Lower leg skin (tissue), 4 donors: ENCODE measurements at places on chromosomes 7 and 10.
A peak's percentile ranks its signal among the peaks of the same experiment; 100 is the strongest.

DNA sequence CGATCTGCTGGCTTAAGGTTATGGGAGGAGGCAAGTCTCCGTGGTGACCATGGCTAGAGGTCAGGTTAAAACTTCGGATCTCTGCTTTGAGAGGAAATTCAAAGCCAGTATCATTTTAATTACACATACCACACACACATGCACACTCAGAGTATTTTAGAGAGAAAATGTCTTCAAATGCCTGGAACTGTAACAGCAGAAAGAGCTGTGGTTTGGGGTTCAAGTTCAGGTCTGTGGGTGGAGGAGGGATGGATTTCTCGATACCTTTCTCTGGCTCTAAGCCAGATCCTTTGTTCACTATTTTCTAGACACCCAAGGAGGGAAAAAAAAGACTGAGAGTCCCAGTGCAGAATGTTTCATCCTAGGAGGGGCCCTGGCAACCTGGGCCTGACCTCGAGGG lies 32.5 kb downstream of the ARL3 start:
- no peak for DNase-seq

DNA sequence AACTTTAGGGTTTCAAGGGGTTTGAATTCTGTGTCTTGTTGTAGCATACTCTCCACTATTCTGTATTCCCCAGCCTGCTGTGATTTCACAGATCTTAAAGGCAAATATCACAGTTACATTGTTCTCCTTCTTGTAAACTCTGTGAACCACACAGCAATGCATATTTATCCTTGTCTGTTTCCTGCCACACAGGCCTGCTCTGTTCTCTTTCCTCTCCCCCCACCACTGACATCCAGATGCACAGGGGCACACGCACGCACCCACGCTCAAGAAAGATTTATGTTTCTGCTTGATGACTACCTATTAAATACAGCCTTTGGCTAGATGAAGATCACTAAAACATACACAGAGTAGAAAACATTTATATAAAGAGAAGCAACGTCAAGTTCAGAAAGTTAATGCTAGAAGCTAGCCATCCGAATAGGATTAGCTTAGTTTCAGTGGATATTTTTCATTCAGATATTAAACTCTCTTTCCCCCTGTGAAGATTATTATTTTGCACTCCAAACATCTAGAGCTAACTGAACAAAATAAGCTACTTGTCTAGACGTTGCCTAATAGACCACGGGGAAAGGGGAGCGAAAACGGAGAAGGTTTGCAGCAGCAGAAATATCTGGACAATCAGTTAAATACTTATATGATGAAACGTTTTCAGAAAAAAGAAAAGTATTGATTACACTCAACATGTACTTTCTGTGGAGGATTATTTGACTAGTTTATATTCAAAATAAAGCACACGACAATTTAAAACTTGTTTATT lies 193.1 kb upstream of the SEMA3C start:
- DNase-seq: no peak

- no peak for DNase-seq
Measured at GRCh38 chr7:31899356-31899927, 170.8 kb downstream of the PDE1C start.

DNA sequence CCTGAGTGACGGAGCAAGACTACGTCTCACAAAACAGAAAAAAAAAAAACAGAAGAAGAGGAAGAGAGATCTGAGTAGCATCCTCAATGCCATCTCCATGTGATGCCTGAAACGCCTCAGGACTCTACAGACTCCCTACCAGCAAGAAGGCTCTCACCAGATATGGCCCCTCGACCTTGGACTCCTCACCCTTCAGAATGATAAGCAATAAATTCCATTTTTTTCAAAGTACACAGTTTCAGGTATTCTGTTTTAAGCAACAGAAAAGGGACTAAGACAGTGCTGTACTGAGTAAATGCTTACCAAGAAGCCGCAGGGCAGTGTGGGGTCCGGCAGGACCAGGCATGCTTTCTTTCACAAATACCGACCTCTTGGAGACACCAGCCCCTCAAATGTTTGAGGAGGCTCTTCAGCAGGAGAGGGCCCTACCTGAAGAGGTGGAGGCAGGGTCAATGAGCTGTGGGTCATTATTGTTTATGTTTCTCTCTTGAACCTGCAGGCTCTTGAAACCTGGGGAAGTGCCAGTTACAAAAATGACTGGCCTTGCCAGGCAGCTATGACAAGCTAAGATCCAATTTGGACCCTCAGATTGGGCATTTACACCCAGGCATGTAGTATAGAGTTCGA lies 204.1 kb upstream of the LYZL1 start:
- DNase-seq: peak; percentile 48

DNA sequence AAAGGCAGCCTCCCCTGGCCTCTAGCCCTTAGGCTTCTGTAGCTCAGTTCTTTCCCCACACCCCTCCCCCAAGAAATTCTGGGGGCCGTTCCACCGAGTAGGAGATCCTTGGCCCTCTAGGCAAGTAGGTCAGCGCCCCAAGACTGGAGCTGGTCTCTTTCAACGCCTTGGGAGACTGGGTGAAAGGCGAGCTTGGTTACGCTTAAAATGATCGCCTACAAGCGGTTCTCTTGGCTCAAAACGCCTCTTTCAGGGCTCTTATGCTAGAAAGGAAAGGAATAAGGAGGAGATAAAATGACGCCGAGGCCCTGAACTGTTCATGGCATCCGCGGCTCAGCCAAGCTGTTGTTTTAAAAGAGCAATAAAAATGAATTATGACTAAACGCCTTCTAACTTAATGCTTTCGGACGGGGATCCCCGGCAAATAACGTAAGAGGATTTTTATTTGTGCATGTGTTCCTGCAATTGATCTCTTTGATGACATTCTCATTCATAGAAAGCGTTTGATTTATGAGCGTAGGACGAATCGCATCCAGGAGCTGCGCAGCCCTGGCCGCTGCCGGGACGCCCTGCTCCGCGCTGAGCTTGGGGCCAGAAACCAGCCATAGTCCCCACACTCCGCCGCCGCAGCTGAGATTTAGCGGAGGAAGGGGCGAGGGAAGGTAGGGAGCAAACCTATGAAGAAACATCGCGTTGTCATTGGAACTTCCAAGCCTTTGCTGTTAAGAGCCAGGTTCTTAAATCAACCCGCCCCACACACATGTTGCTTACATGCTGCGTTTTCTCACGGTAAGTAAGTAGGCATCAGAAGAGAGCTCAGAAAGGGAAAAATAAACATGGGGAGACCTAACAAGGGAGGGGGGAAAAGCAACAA lies 3.0 kb upstream of the HOXA1 start:
- DNase-seq: no peak

DNA sequence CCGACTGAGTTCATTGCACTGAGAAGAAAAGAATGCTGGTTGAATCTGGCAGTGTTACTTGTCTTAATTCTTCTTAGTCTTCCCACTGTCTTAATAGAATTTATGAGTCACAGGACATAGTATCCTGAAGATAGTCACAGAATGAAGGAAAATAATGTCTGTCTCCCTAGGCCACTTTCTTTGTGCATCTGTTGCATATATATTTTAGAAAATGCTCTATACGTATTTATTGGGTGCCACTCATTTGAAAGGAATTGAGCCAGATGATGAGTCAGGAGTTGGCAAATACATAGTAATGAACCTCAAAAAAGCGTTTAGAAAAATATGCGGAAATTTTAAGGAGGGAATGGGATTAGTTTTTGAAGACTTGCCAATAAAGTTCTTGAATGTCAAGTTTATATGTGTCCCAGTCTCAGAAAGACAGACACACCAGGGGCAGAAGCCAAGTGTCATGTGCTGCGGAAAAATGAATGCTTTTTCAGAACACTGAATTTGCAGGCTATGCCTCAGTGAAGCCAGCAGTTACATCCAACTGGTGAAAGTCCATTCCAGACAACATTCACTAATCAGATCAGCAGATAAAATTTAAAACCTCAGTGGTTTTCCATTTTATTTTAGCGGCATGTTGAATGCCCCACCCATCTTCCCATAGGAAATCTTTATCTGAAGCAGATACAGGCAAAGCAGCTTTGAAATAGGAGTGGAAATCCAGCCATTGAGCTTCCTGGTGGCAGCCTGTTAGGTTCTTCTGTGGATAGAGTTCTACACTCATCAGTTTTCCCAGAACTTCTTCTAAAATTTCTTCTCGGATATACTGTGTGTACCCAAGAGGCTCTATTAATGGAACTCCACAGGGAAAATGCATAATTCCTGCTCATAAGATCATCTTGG lies 308.4 kb downstream of the BICC1 start:
- DNase-seq: no peak

GRCh38 chr10:10120671-10121070 lies 897.0 kb upstream of the CELF2 start:
- no peak for DNase-seq

DNA sequence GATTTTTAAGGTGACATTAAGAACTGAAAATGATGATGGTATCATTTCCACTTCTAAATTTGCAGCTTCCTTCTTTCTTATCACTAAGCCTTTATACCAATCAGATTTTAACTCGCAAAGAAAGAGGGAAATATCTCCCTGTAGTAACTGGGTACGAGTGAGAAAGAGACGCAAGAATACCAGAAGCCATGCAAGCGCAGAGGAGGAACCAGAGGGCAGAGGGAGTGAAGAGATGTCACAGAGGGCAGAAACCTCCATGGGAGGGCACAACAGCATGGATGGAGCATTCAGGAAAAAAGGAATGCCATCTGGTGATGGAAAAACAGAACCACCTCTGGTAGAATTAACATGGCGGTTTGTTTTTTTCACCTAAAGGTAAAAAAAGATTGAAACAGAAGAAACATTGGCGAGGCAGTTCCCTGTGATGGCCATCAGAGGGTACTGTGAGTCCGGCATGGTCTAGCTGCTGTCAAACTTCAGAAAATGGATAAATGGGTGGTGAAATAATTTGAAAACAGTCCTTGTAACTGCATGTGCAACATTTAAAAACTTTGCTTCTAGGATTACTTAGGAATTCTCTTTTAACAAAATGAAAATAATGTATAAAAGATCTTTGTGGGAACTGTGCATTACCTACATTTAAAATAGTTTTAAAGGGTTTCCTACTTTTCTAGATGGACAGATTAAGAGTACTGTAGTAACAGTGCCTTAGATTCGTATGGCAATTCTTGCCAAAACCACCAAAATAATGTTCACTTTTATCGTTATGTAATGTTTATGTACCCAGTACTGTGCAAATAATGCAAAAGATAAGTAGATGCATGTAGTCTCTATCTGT lies 91.8 kb downstream of the ARHGAP12 start:
- no peak for DNase-seq

DNA sequence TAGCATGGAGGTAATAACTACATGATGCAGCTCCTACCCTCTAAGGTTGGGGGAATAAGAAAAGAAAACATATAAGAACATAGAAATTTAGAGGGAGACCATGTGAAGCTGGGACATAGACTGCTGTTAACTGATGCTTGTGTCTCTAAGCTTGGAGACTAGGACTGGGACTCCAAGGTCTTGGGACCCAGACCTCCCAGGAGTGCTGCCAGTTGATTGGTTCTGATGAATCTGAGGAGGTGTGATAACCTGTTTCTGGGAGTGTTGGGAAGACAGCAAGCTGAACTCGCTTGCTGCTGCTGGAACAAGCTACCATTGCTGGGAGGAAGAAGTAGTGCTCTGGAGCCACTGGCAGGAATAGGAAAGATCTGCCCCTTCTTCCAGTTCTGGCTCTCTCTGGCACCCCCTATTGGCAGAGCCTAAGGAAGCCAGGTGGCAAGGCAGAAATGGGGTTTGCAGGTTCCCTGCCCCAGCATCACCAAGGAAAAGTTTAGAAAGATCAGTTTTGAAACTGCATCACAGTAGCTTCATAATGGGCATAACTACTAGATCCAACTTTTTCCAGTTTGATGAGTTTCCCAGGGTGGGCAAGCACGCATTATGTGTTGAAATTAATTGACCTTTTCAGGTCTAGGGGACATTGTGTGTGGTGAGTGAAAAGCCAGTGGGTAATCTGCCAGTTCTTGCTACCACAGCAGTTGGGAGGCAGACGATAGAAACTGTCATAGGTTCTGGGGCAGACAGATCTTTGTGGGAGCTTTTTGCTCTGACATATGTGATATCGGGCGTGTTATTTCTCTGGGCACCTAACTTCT lies 140.7 kb downstream of the SND1 start:
- DNase-seq: no peak

DNA sequence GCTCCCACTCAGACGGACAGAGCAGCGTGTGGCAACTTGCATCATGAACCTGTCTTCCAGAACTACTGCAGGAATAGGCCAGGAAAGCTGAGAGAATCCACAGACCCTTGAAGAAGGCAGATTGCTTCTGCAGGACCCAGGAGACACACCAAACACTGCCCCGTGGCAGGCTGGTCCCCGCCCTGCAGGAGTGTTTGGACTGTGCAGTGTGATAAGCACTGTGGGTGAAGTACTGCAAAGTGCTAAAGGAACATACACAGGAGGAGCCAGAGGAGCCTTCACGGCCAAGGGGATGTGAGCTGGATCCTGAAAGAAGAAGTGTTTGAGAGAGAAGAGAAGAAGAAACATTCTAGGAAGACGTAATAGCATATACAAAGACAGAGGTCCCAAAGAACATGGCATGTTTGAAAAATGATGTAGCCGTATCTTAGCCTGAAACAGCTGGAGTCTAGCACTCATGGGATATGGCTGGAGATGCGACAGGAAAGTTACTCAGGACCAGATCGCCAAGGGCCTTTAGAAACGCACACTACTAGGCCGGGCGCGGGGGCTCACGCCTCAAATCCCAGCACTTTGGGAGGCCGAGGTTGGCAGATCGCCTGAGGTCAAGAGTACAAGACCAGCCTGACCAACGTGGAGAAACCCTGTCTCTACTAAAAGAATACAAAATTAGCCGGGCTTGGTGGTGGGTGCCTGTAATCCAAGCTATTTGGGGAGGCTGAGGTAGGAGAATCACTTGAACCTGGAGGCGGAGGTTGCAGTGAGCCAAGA lies 96.9 kb upstream of the RHEB start:
- no peak for DNase-seq

- DNase-seq: peak; percentile 46
Measured at GRCh38 chr7:157490465-157490912, 153.7 kb downstream of the DNAJB6 start.

DNA sequence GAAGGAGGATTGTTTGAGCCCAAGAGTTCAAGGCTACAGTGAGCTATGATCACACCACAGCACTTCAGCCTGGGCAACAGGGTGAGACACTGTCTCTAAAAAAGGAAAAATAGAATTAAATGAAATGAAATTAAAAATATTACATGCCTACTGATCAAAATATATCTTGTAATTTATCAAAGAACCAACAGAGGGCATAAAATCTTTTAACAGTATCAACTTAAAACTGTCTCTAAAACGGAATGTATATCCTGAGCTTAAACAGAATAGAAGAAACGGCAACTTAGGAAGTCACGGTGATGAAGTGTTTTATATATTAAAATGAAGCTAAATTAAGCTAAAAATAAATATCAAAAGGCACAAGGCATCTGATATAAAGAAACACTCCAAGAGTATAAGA lies 78.8 kb downstream of the MTPAP start:
- no peak for DNase-seq

- DNase-seq: peak; percentile 87
Measured at GRCh38 chr10:14024329-14025202, 306.2 kb downstream of the FRMD4A start.

DNA sequence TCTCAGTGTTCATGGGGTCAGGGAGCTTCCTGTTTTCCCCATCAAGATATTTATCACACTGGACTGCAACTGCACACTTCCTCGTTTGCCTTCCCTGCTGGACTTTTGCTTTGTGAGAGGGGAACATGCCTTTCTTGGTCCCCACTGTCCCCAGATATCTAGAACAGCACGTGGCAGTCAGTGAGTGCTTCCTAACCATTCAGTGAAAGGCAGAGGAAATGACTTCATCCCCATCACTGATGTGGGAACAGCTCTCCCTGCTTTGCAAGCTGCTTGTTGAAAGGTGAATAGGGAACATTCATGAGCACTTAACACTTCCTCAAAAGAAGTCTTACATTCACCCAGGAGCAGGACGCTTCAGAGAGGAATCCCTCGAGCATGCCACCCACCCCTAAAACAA lies 135.4 kb downstream of the MYOF start:
- DNase-seq: no peak

GRCh38 chr7:48832303-48832845 lies 92.0 kb upstream of the CDC14C start:
- no peak for DNase-seq
